Stimulated activated CD4-positive, alpha-beta T cell treated with anti-CD3 and anti-CD28 coated beads, Interleukin-12 subunit alpha, Interleukin-12 subunit beta, amount 100 ng/mL, for 4 hours (primary cell): ENCODE measurements at places on chromosomes 5 and 9.

DNA sequence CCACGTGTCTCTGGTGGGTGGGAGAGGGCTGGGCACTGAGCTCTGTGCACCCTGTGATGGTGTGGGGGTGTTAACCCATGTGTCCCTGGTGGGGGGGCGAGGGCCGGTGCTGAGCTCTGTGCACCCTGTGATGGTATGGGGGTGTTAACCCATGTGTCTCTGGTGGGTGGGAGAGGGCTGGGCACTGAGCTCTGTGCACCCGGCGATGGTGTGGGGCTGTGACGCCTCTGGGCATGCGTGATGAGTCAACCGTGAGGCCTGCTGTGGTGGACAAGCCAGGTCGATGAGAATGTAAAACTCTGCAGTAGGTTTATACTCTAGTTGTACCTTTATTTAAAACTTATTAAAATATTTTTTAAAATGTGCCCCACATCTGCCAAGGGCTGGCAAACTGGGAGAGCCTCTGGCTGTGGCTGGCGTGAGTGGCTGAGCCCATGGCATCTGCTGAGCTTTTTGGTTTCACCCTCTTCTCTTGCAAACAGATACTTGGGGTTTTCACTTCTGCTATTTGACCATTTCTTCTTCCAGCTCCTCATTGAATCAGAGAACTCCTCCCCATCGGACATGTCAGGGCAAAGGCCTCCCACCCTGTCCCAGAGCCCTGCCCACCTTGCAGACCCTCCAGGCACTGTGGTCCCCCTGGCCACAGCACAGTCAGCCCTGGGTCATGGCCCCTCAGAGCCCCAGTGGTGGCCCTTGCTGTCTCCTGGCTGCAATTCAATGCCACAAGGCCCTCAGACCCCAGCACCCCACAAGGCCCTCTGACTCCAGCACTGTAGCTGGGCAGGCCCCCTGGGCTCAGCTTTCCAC is 18.5 kb upstream of the EXOC3 start:
- no peak for DNase-seq

- no peak for DNase-seq
These were observed 8.4 kb upstream of the ZNF354C start for GRCh38 chr5:179051784-179052183.

GRCh38 chr5:116944183-116944582 is 369.6 kb upstream of the SEMA6A start:
- no peak for DNase-seq

DNA sequence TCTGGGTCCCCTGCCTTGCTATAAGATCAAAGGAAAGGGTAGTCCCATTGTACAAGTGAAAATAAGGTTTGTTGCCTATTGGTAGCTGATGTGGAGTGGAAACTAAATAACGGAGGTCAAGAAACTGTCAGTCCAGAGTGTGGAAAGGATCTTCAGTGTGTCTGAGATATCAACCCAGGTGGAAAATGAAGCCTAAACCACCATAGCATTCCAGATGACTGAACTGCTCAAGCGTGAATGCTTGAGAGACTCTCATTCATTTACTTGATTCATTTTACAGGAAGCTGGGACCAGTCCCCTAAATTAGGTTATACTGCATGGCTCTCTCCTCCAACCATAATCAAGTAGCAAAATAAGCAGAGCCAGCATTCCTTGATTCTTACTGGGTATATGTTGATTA is 116.0 kb upstream of the SLC28A3 start:
- no peak for DNase-seq

- no peak for DNase-seq
These were observed 7.2 kb downstream of the SLC6A3 start for GRCh38 chr5:1437876-1438559.

DNA sequence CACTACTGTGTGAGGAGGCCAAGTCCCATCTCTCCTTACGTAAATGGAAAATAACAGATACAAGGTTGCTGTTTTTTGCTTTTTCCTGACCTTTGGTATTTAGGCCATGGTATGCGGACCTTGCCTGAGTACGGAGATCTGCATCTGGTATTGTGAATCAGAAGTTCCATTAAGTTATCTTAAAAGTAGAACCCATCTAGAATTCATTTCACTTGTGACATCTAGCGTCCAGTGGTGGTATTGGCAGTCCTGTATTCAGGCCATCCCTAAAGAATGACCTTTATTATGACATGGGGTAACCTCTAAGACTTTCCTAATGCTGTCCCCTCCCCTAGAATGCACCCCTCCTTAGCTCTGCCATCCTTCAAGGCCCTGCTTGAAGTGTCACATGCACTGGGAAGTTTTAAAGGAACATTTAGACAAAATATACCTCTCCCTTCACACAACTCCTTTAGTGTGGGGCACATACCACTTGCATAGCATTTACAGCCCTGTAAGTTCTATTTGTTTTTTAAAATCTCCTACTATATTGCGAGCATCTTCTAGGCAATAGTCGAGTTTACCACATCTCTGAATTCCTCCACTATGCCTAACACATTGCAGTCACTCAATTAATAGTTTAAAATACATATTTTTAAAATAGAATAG is 1.9 kb upstream of the SPDL1 start:
- DNase-seq = peak; percentile 54

- DNase-seq = no peak
These were observed 1.2 kb downstream of the COQ4 start for GRCh38 chr9:128323791-128324190.

DNA sequence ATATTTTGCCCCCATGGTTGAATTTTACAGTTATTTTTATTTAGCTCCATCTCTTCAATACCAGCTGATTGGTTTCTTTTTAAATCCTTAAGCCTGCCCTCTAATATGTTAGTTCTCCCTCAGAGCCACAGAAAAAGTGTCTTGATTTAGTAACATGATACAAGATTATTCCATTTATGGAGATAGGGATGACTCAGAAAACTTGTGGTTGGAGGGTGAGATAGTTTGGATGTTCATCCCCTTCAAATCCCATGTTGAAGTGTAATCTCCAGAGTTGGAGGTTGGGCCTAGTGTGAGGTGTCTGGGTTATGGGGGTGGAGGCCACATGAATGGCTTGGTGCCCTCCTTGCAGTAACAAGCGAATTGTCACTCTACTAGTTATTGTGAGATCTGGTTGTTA is 115.7 kb downstream of the FBXO38 start:
- DNase-seq = no peak

DNA sequence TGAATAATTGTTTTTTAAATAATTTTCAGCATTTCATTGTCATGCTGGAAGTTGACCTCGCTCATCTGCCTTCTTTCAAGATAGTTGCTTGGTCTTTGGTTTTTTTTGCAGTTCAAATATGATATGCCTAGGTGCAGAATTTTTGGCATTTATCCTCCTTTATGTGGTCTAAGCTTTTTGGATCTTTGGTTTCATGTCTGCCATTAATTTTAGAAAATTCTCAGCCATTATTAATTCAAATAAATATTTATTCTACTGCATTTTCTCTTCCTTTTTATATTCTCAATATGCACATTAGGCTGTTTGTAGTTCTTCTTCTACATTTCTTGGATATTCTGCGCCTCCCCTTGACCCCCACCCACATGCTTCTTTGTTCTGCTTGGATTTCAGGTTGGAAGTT is 63.6 kb downstream of the PHF2 start:
- DNase-seq = no peak

- no peak for DNase-seq
These were observed 253.9 kb upstream of the RGMB start for GRCh38 chr5:98519571-98519970.

DNA sequence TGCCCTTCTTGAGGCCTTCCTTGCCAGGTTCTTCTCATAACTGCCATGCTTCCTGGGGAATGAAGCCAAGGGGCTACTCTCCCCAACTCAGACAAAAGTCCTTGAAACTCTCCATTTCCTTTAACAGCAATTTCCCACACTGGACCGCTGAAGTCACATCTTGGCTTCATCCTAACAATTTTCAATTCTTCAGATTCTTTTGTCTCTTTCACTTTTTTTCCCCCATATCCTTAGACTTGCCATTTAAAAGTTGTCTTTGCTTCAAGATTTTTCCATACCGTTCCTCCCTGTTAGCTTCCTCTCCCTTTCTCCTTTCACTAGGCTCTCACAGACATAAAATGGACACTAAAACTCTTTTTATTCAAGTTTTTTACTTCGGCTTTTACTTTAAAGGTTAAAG is 93.1 kb upstream of the ITGA1 start:
- DNase-seq = no peak

DNA sequence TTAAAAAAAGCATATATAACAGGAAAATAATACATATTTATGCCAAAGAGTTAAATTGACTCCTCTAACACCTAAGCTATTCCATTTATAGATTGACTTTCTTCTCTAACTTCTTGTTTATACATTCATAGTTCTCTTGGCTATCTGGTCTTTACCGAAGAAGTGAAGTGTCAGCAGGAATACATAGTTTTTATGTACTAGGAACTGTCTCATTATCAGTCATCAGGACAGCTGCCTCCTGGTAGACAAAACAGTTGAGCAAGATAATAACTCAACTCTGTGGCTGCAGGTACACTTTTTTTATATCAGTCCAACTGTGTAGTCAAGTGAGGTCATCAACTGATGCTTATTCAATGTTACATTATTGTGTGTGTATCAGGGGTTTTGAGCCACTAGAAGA is 1436.0 kb upstream of the NUDT12 start:
- DNase-seq = no peak

DNA sequence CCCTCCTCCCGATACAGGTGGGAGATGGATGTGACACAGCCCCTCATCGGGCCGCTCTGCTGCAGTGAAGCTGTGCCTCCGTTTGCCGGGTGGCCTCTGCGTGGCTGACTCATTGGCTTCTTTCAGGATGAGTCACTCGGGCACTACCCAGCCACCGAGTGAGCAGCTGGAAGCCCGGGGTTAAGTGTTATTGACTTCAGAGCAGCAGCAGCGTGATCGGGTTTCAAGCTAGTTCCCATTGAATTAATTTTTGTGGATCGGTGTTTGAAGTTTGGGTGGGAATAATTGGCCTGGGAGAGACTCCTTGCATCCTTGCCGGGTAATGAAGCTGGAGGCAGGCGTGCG is 266.4 kb upstream of the IRX4 start:
- DNase-seq = no peak
